ENCODE measurements at places on chromosomes 6 and 20. TPM values are rescaled to one million over a fixed set of nuclear protein-coding genes. Genes with fewer than 3 reads are reported as not detected.
A peak's percentile ranks its signal among the peaks of the same experiment; 100 is the strongest.

DNA sequence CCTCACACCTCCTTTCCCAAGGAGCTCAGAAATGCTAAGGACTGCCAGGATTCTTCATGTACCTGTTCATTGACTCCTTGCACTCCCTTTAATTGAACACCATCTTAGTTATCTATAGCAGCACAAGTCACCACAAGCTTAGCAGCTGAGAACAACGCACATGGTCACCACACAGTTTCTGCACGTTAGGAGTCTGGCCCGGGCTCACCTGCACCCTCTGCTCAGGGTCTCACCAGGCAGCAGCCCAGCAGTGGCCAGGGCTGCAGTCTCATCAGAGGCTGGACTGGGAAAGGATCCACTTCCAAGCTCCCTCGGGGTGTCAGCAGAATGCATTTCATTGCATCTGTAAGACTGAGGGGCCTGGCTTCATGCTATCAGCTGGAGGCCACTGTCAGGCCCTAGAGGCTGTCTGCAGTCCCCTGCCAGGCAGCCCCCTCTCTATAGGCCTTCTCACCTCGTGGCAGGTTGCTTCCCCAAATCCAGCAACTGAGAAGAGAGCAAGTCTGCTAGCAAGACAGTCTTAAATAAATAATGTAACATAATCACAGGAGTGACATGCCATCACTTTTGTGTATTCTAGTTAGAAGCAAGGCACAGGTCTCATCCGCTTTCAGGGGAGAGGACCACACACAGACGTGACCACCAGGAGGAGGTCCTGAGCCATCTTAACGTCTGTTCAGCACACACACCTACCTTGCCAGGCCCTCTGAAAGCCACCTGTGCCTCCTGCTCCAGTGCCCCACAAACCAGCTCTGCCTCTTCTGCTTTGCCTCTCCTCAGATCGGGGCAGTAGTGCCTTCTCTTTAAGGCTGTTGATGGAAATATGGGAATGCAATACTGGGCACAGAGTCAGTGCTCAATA lies 165.2 kb upstream of the CST7 start:
- no peak overlapping the region for H3K4me3 ChIP-seq
- no peak overlapping the region for H3K27ac ChIP-seq
- peak; percentile 59 for DNase-seq
- no peaks in the 10 kb centered on the region for H3K4me1 ChIP-seq

DNA sequence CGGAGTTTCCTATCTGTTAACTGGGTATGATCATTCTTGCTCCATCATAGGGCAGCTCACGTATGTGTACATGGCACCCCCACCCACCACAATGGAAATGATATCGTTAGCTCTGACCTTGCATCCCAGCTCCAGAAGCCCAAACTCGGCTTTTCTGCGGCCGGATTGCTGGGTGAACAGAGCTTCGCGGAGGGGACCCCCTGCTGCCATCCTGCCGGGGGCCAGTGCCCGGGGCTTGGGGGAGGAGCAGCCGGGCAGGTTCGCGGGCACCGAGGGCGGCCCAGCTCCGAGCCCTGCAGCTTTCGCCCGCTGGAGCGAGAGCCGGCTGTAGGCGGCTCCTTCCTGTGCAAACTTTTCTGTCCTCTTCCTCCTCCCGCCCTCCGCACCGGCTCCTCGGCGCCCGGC lies 24.9 kb upstream of the FUCA2 start:
- H3K4me3 ChIP-seq, result peak overlapping the region; percentile 79
- peak; percentile 55 for DNase-seq
- H3K4me1 ChIP-seq, result peaks cover 4% of the 10 kb centered on the region
- no peaks in the 10 kb centered on the region for H3K36me3 ChIP-seq
- H3K27ac ChIP-seq, result no peak overlapping the region

DNA sequence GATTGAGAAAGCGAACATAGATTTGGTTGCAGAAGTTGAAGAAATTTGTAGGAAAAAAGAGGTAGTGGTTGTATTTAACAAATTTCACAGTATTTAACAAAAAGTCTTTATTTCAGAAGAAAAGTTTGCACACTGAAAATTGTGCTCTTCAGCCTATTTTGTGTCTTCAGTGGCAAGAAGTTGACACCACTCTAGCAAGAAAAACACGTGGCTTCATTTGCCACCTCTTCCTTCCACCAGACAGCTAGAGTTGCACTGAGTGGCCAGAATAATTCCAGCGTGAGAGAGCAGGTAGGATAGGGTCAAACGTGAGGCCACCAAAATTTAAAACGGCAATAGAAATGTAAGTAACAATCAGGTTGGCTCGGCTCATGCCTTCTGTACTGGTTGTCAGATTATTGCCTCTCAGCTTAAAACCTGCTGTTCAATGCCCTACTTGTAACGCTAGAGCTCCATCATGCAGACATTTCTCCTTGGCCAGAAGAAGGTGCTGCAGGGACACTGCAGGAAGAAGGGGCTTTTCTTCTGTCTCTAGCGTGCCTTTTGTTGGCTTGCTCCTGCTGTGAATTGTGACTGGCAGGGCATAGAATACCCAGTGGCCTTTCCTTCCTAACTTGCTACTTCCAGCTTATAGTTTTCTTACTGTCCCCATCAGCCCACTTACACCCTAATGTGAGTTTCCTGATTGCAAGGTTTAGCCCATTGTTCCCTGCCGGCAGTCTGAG lies 12.1 kb downstream of the TRAPPC3L start:
- H3K4me3 ChIP-seq, result peak overlapping the region; percentile 12
- no peak overlapping the region for H3K27ac ChIP-seq
- H3K27me3 ChIP-seq, result no peaks in the 10 kb centered on the region
- DNase-seq, result peak; percentile 58
- peaks cover 8% of the 10 kb centered on the region for H3K4me1 ChIP-seq
- H3K36me3 ChIP-seq, result no peaks in the 10 kb centered on the region

The UNC5CL gene
- total RNA-seq, result 0.79 TPM

DNA sequence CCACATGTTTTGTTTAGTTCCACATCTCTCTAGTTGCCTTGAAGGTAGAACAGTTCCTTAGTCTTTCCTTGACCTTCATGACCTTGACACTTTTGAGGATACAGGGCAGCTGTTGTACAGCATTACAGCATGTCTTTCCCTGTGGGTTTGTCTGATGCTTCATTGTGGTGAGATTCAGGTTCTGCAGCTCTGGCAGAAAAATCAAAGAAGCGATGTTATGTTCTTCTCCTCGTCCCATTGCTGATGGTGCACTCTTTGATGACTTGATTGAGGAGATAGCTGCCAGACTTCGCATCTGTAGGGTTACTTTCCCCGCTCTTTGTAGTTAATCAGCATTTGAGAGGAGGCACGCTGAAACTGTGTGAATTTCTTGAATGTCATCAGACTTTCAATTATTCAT lies 12.0 kb downstream of the CEBPB start:
- no peak for DNase-seq
- H3K27ac ChIP-seq, result no peak overlapping the region
- H3K27me3 ChIP-seq, result no peaks in the 10 kb centered on the region
- H3K4me3 ChIP-seq, result no peak overlapping the region

The SLC22A23 gene
- 6.8 TPM for total RNA-seq

GRCh38 chr6:130675072-130675471 lies 152.1 kb upstream of the SMLR1 start:
- DNase-seq, result no peak
- no peaks in the 10 kb centered on the region for H3K4me1 ChIP-seq
- no peaks in the 10 kb centered on the region for H3K36me3 ChIP-seq

The STX7 gene
- 30.0 TPM for total RNA-seq

The PNPLA1 gene
- total RNA-seq, result not detected

DNA sequence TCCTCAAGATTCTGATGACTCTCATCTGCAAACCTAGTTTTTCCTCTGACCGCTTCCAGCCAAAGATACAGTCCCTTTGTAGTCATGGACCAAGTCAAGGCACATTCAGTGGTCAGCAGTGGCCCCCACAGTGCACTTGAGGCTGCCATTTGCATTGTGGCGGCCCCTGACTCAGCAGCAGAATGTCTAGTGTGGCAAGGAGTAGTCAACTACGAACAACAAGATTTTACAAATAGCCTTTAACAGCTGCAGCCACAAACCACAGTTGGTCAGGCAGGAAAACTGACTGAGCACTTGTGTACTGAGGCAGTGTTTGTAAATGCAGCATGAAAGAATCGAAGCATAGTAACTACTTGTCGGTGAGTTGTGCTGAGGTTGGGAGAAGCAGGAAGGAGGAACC lies 49.6 kb downstream of the SLC2A12 start:
- H3K27ac ChIP-seq, result no peak overlapping the region
- H3K27me3 ChIP-seq, result no peaks in the 10 kb centered on the region
- no peak for DNase-seq

The OARD1 gene
- total RNA-seq, result 36.6 TPM

The BEND6 gene
- 2.3 TPM for total RNA-seq

The NHSL1 gene
- total RNA-seq, result 30.8 TPM

The RSPH3 gene
- 2.2 TPM for total RNA-seq

DNA sequence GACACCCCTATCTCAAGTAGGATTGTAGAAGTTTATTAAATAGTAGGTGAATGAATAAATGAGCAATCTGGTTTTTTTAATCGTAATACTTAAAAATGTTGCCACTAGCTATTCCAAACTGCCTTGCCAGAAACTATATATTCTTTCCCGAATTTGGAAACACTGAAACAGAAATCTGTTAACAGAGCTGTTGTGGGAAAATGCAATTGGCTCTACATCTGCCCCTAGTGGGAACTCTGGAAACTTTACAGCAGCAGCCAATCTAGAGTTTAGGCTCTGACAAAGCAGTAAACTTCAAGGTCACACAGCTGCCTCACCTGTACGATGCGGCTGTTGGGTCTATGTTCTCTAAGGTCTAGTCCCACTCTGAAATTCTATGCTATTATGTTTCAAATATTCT lies 41.7 kb downstream of the SYNE1 start:
- no peak overlapping the region for H3K27ac ChIP-seq
- no peaks in the 10 kb centered on the region for H3K4me1 ChIP-seq
- no peaks in the 10 kb centered on the region for H3K27me3 ChIP-seq
- H3K36me3 ChIP-seq, result no peaks in the 10 kb centered on the region
- H3K4me3 ChIP-seq, result no peak overlapping the region

The IL20RA gene
- total RNA-seq, result 0.74 TPM

DNA sequence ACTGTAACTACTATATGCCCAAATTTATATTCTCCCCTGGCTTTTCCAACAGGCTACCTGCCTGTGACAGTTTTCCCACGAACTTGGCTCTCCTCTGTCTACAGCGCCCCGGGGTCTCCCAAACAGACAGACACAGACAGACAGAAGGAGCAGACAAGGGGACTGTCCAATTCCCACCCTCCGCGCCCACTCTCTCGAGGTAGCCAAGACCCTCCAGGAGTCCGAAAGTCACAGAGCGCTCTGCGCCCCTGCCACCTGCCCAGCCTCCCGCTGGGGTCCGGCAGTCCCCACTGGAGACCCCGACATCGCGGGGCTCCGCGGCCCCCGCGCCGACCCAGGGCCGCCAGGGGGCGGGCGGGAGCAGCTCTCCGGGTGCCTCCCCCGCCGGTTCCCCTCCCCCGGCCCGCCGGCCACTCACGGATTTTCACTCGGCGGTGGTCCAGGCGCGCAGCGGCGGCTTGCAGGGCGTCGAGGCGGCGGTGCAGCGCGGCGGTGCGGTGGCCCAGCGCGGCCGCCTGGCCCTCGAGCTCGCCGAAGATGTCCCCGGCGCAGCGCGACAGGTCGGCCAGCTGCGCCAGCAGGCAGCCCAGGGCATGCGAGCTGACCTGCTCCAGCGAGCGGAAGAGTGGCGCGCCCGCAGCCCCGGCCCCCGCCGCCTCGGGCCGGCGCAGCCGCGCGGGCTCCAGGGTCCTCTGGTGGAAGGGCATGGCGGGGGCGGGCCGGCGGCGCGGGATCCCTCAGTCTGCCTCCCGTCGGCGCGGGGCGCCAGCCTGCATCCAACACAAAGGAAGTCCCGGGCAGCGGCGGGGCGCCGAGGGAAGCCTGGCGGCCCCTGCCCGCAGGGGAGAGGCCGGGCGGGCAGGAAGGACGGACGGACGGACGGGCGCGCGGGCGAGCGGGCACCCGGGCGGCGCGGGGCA lies 81.3 kb upstream of the CCDC28A start:
- no peak overlapping the region for H3K27ac ChIP-seq
- H3K36me3 ChIP-seq, result peaks cover 2% of the 10 kb centered on the region
- H3K4me3 ChIP-seq, result peak overlapping the region; percentile 89
- DNase-seq, result peak; percentile 65
- no peaks in the 10 kb centered on the region for H3K27me3 ChIP-seq
- H3K4me1 ChIP-seq, result no peaks in the 10 kb centered on the region

The NKX2-4 gene
- 0.15 TPM for total RNA-seq

DNA sequence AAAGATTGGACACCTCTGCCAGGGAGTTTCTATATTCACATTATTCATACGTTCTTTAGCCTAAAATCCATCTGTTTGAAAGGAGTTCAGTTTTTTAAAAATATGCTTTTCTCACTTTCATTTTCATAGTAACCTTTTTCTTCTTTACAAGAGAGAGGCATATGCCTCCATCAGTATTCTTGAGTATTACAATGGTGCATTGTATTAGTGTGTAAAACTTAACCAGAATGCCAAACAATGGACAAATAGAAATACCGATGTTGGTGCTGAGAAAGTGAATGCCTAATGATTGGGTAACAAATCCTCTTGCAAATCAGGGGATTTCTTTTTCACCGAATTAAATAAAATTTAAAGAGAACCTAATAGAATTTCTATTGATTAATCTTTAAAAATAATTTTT lies 163.2 kb upstream of the LAMA2 start:
- H3K36me3 ChIP-seq, result no peaks in the 10 kb centered on the region
- H3K27me3 ChIP-seq, result no peaks in the 10 kb centered on the region
- no peak for DNase-seq
- H3K27ac ChIP-seq, result no peak overlapping the region
- peaks cover 2% of the 10 kb centered on the region for H3K4me1 ChIP-seq

- no peaks in the 10 kb centered on the region for H3K4me1 ChIP-seq
- no peaks in the 10 kb centered on the region for H3K27me3 ChIP-seq
- DNase-seq, result no peak
These were observed 53.5 kb upstream of the NXT1 start for GRCh38 chr20:23296841-23297701.

DNA sequence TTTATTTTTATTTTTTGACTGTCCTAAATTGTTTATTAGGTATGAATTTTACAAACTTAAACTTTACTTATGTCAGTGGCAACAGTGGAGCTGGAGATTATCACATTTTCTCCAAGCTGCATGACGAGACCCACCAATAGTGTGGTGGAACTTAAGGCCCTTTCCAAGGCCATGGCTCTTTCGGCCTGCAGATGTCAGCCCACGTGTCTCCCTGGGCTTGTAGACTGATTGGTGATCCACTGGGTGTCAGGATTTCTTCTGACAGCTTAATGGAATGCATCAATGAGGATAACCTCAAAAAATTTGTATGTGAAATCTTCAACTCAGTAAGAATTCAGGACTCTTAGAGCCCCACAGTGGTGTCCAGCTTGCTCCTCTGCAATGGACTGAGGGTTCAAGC lies 32.3 kb upstream of the OVOL2 start:
- H3K36me3 ChIP-seq, result no peaks in the 10 kb centered on the region
- H3K4me3 ChIP-seq, result no peak overlapping the region
- H3K27ac ChIP-seq, result no peak overlapping the region
- H3K27me3 ChIP-seq, result no peaks in the 10 kb centered on the region
- DNase-seq, result no peak

GRCh38 chr6:25640446-25640845 lies 11.6 kb upstream of the SCGN start:
- no peaks in the 10 kb centered on the region for H3K36me3 ChIP-seq
- H3K4me1 ChIP-seq, result no peaks in the 10 kb centered on the region
- no peak overlapping the region for H3K4me3 ChIP-seq

The LY6G6C gene
- total RNA-seq, result 0.24 TPM

GRCh38 chr6:17665132-17665531 lies 41.6 kb downstream of the NUP153 start:
- no peak for DNase-seq
- no peak overlapping the region for H3K27ac ChIP-seq
- no peaks in the 10 kb centered on the region for H3K27me3 ChIP-seq
- no peaks in the 10 kb centered on the region for H3K4me1 ChIP-seq
- peaks cover 85% of the 10 kb centered on the region for H3K36me3 ChIP-seq

The FAM83C gene
- total RNA-seq, result not detected

GRCh38 chr6:132446141-132446854 lies 45.0 kb upstream of the MOXD1 start:
- H3K27ac ChIP-seq, result no peak overlapping the region
- no peaks in the 10 kb centered on the region for H3K27me3 ChIP-seq
- no peak for DNase-seq
- H3K4me3 ChIP-seq, result no peak overlapping the region
